ENCODE measurements at places on chromosomes 16 and 17. TPM values are rescaled to one million over a fixed set of nuclear protein-coding genes. Genes with fewer than 3 reads are reported as not detected.
A peak's percentile ranks its signal among the peaks of the same experiment; 100 is the strongest.

LSM12 gene
- 37.9 TPM for polyA plus RNA-seq

- peak; percentile 87 for DNase-seq
These were observed 212.2 kb upstream of the FOXF1 start for GRCh38 chr16:86297866-86298757.

DNA sequence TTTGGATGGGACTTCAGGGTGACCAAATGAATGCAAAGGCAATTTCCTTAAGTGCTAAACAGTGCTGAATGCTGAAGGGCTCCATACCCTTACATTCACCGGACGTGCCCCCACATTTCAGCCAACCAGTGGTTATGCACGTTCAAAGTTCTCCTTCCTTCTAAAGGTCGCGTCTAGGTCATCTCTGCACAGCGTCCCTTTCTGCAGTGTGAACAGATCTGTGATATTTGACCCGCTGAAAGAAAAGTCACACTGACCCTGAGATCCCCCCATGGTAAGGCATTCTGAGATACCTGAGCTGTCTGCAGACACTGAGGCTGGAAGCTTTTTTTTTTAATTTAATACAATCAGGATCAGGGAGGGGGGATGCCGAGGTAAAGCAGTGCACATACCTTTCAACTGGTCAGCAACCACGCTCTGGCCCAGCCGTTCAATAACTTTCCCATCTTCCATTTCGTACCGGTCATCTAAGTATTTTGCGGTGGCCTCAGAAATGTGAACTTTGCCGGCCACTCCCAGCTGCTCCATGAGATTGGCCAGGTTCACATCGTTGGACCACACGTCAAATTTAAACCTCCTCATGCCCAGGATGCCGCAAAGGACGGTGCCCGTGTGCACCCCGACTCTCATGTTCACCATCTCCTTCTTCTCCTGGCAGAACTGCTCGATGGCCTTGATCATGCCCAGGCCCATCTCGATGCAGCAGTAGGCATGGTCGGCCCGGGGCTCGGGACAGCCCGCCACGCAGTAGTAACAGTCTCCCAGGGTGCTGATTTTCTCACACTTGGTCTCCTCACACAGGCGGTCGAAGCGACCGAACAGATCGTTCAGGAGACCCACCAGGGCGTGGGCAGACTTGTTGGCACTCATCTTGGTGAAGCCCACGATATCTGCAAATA, 2.6 kb downstream of the ADCY9 start:
- no peak for DNase-seq

CORO1A gene
- 35.8 TPM for polyA plus RNA-seq

HGS gene
- 52.9 TPM for polyA plus RNA-seq

GRCh38 chr17:17137731-17138585, 68.2 kb downstream of the PLD6 start:
- no peak for DNase-seq

DNA sequence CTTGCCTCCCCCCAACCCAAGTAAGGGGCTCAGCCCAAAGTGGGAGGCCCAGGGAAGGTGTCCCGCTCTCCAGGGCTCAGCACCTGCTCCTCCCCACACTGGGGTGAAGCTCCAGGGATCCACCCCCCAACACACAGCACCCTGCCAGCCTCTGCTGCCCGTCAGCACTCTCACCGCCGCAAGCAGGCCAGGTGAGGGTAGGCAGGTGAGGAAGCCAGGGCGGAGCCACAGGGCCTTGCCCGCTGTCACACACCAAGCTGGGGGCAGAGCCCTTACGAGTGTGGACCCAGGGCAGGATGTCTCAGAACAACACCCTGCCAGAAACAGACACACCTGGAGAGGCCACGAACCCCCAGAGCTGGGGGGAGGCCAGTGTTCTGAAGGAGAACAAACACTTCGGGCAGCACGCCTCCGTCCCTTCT, 19.5 kb downstream of the PLLP start:
- DNase-seq = peak; percentile 35

MYO15A gene
- 0.60 TPM for polyA plus RNA-seq

ABCA10 gene
- polyA plus RNA-seq = 1.8 TPM

GRCh38 chr16:263182-263774, 12.5 kb downstream of the RGS11 start:
- no peak for DNase-seq

ALDH3A1 gene
- 6.0 TPM for polyA plus RNA-seq

DNA sequence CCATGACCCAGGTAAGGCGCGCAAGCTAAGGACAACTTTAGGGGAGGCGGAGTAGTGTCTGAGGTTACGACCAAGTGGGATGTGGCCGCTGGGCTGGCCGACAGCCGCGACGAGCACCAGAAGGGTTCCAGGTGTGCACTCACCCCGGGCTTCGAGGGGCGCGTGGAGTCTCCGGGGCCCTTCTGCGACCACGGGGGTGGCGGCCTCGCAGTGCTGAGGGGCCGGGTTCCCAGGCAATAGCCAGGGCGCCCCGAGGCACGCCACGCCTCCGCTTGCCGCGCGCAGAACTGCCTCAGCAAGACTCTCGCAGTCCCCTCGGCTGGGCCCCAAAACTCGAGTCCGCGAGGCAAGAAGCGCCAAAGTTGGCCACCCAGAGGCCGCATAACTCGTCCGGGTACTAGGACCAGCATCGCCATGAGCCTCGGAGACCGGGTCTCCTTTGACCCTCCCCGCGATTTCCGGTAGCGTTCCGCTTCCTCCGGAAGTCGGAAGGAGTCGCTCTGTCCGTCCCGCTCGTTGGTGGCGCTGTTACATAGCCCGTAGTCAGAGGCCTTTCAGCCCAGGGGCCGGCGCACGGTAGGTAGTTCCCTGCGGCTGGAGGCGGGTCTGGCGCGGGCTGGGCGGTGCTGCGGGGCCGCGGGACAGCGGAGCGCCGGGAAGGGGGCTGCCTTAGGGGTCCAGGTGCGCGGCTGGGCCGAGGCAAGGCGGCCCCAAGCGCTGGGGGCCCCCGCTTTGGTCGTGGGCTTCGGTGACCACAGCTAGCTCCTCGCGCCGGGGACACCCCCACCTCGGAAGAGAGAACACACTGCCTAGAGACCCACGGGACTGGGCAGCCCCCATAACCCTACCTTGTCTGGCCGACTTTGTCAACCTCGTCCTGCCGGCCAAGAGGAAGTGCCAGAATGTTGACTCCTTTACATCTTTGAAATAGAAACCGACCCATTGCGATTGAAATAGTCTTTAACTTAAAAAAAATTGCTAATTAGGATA, at the start of the genes ADPRM and SCO1:
TSS of gene ADPRM (plus strand) at position 503 of the 990 bp plus-strand sequence. CDS start 7,333 bp downstream, outside the sequence.
TSS of gene SCO1 (minus strand) at position 442 of the 990 bp plus-strand sequence. CDS start at position 416, 26 bp downstream.
- DNase-seq = peak; percentile 96

DNA sequence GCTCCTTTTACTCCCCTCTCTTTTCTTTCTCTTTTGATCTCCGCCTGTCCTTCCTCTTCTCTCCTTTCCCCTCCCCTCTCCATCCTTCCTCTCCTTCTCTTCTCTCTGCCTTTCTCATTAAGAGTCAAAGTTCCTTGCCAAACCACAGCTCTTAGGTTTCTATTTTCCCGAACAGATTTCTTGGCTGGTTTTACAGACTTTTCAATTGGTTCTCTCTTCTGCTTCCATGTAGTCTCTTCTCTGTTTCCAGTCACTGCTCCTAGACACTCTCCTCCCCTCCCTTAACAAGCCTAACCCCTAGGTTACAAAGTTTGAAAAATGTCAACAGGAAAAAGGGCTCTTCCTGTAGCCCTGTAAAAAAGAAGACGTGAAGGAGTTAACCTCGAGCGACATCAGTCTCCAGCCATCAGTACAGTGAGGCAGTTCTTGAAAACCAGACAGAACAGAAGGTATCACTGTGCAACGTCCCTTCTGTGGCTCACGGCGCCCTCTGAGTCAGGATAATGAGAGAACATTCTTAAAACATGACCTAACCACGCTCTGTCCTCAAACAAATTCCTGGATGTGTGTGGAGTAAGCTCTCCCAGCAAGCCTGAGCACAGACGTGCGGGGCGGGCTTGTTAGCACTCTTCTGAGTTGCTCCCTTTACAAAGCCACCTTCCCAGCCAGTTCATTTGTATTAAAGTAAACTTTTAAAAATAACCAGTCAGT, 11.6 kb upstream of the MARCHF10 start:
- peak; percentile 86 for DNase-seq

GRCh38 chr17:13365331-13365730, 236.4 kb downstream of the HS3ST3A1 start:
- no peak for DNase-seq

GRCh38 chr17:30579610-30580315, 102.6 kb downstream of the GOSR1 start:
- no peak for DNase-seq

Measured in sigmoid colon (tissue), 7 donors.